ENCODE measurements at places on chromosomes 6 and 20. TPM values are rescaled to one million over a fixed set of nuclear protein-coding genes. Genes with fewer than 3 reads are reported as not detected.

DNA sequence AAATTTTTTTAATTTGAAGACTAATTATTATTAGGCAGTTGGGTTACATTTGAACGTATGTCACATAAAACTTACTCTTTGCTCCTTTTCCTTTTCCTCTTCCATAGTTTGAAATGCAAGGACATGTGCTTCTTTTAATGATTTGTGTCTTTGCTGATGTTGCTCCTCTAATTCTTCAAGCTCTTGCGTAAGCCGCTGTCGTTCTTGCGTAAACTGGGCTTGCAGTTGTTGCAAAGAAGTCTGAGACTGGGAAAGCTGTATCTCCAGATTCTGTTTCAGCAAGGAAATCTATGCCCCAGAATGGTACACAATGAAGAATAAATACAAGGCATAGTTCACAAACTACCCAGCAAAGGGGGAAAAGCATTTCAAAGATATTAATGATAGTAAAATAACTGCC is 45.1 kb upstream of the MCM9 start:
- no peak overlapping the region for H3K27ac ChIP-seq
- H3K4me3 ChIP-seq: no peak overlapping the region
- H3K36me3 ChIP-seq: no peaks in the 10 kb centered on the region
- no peak for DNase-seq

DNA sequence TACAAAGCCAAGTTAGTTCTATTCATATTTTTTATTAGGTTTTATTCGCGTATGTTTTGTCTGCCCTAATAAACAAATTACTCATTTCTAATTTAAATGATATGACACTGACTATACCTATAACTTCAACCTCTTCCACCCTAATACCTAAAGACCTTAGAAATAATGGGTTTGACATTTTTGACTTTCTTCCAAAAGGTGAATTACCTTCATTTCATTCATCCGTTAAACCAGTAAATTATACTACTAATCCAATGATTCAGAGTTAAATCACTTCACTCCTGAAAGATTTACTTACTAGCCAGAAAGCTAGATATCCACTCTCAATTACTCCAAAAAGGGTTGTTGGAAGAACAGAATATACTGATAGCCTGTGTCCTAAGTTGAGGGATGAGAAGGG is 5.2 kb downstream of the MRPS10 start:
- H3K27me3 ChIP-seq: no peaks in the 10 kb centered on the region
- peaks cover 6% of the 10 kb centered on the region for H3K4me1 ChIP-seq
- H3K27ac ChIP-seq: peak overlapping the region; percentile 15
- DNase-seq: no peak
- H3K36me3 ChIP-seq: peaks cover 20% of the 10 kb centered on the region

- no peak overlapping the region for H3K4me3 ChIP-seq
- peaks cover 5% of the 10 kb centered on the region for H3K4me1 ChIP-seq
- no peaks in the 10 kb centered on the region for H3K36me3 ChIP-seq
- H3K27me3 ChIP-seq: no peaks in the 10 kb centered on the region
- no peak for DNase-seq
- peak overlapping the region; percentile 27 for H3K27ac ChIP-seq
Observed at GRCh38 chr6:127855542-127856159, 45.2 kb downstream of the THEMIS start.

Gene SMLR1
- total RNA-seq: not detected

DNA sequence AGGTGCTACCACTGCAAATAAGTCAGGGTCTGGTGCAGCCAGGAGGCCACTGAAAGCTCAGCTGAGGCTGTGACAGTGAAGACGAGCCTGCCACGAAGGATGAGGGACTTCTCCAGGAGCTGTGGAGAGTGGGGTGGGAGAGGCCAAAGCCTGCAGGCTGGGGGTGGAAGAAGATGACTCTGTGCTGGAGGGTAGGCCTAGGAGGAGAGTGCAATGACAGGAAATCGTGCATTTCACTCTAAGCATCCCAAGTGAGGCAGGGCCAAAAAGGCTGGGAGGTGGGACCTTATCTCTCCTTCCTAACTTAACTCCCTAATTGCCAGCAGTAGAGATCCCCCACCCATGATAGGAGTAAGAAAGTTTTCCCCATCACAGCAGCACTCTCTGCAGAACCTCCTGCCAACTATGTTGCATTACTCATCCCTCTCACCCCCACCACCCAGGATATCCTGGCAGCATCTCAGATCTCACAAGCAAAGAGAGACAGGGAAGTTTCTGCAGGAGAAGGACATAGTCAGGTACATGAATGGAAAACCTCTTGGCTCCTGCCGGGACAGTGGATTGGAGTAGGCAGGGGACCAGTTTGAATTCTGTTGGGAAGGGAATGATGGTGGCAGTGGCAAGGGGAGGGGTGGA is 466.2 kb downstream of the CDH26 start:
- no peak overlapping the region for H3K27ac ChIP-seq
- no peak overlapping the region for H3K4me3 ChIP-seq
- H3K36me3 ChIP-seq: no peaks in the 10 kb centered on the region
- H3K27me3 ChIP-seq: no peaks in the 10 kb centered on the region
- no peaks in the 10 kb centered on the region for H3K4me1 ChIP-seq

Gene COL9A3
- not detected for total RNA-seq

GRCh38 chr20:1427457-1428054 is 34.7 kb upstream of the FKBP1A start:
- no peak overlapping the region for H3K4me3 ChIP-seq
- DNase-seq: no peak
- H3K27me3 ChIP-seq: peaks cover 80% of the 10 kb centered on the region
- H3K36me3 ChIP-seq: peaks cover 2% of the 10 kb centered on the region

GRCh38 chr6:14717307-14717706 is 528.6 kb upstream of the JARID2 start:
- H3K36me3 ChIP-seq: peaks cover 4% of the 10 kb centered on the region
- H3K4me3 ChIP-seq: peak overlapping the region; percentile 57
- H3K4me1 ChIP-seq: peaks cover 44% of the 10 kb centered on the region
- peak overlapping the region; percentile 86 for H3K27ac ChIP-seq
- DNase-seq: peak; percentile 79

Gene PRKN
- total RNA-seq: not detected

Gene CCN6
- not detected for total RNA-seq

GRCh38 chr6:37308069-37308815 is 45.5 kb upstream of the RNF8 start:
- no peaks in the 10 kb centered on the region for H3K4me1 ChIP-seq
- no peak overlapping the region for H3K4me3 ChIP-seq
- DNase-seq: no peak
- peaks cover 16% of the 10 kb centered on the region for H3K36me3 ChIP-seq

Gene TM9SF4
- total RNA-seq: 57.9 TPM

Gene LZTS3
- 0.62 TPM for total RNA-seq

Gene TSBP1
- total RNA-seq: not detected

Gene PREP
- total RNA-seq: 61.0 TPM

- H3K27ac ChIP-seq: no peak overlapping the region
- H3K27me3 ChIP-seq: no peaks in the 10 kb centered on the region
- DNase-seq: no peak
- no peak overlapping the region for H3K4me3 ChIP-seq
- H3K4me1 ChIP-seq: no peaks in the 10 kb centered on the region
Observed at GRCh38 chr6:74248966-74249365, 553.0 kb downstream of the CD109 start.

- no peak overlapping the region for H3K27ac ChIP-seq
- H3K27me3 ChIP-seq: no peaks in the 10 kb centered on the region
- no peaks in the 10 kb centered on the region for H3K4me1 ChIP-seq
- no peak for DNase-seq
- H3K36me3 ChIP-seq: no peaks in the 10 kb centered on the region
Observed at GRCh38 chr6:19231878-19232561, 605.1 kb upstream of the ID4 start.

Gene HLA-DOA
- 0.86 TPM for total RNA-seq

GRCh38 chr6:7144872-7145584 is 37.3 kb downstream of the RREB1 start:
- no peaks in the 10 kb centered on the region for H3K27me3 ChIP-seq
- peaks cover 49% of the 10 kb centered on the region for H3K4me1 ChIP-seq
- H3K27ac ChIP-seq: peak overlapping the region; percentile 86
- peak overlapping the region; percentile 84 for H3K4me3 ChIP-seq

GRCh38 chr6:16545382-16545781 is 215.9 kb downstream of the ATXN1 start:
- peaks cover 14% of the 10 kb centered on the region for H3K4me1 ChIP-seq
- no peak overlapping the region for H3K27ac ChIP-seq
- DNase-seq: no peak
- H3K4me3 ChIP-seq: no peak overlapping the region
- peaks cover 4% of the 10 kb centered on the region for H3K36me3 ChIP-seq
- H3K27me3 ChIP-seq: no peaks in the 10 kb centered on the region

GRCh38 chr6:80094017-80094416 is 12.5 kb upstream of the BCKDHB start:
- peaks cover 33% of the 10 kb centered on the region for H3K27me3 ChIP-seq
- peaks cover 2% of the 10 kb centered on the region for H3K4me1 ChIP-seq
- no peak overlapping the region for H3K27ac ChIP-seq
- DNase-seq: no peak

- no peak for DNase-seq
- no peaks in the 10 kb centered on the region for H3K4me1 ChIP-seq
- H3K27ac ChIP-seq: no peak overlapping the region
- no peaks in the 10 kb centered on the region for H3K36me3 ChIP-seq
- H3K4me3 ChIP-seq: no peak overlapping the region
Observed at GRCh38 chr20:50674138-50674825, 17.1 kb downstream of the RIPOR3 start.

DNA sequence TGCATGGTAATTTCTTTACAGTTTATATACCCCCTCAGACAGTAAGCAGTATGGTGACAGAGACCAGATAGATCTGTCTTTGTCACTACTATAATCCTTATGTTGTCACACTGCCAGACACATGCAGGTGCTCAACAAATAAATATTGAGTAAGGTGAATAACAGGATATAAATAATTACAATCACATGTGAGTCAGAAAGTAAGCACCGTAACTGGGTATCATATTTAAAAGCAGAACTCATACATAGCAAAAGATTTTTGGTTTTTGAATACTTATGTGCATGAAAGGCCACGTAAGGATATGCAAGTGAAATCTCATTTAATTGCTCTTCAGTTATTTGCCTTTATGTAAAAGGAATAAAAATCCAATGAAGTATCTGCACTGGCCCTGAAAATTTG is 17.4 kb downstream of the CNBD2 start:
- DNase-seq: no peak
- H3K4me1 ChIP-seq: peaks cover 10% of the 10 kb centered on the region
- no peak overlapping the region for H3K27ac ChIP-seq
- H3K4me3 ChIP-seq: no peak overlapping the region
- H3K27me3 ChIP-seq: peaks cover 22% of the 10 kb centered on the region

GRCh38 chr6:11814819-11815218 is 36.2 kb upstream of the ADTRP start:
- no peak for DNase-seq
- H3K4me3 ChIP-seq: no peak overlapping the region
- no peaks in the 10 kb centered on the region for H3K4me1 ChIP-seq
- H3K36me3 ChIP-seq: no peaks in the 10 kb centered on the region
- no peaks in the 10 kb centered on the region for H3K27me3 ChIP-seq
- no peak overlapping the region for H3K27ac ChIP-seq

Gene CRISP3
- not detected for total RNA-seq

Gene BMP7
- total RNA-seq: not detected

DNA sequence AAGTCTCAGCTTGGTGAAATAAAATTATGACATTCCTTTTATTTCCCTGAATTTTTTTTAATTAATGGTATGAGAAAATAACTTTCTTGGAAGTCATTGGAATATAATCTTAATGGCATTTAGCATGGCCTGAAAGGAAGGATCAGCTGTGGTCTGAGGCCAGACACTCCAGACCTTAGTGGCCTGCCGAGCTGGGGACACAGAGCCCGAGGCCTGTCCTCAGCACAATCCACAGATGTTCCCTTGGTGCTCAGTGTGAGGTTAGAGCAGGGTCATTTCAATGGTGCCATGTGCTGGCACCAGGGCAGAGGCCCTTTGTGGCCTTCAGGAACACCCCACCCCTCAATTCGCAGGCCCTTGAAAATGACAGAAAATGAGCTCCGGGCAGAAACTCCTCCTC is 120.6 kb downstream of the ADGB start:
- H3K27me3 ChIP-seq: no peaks in the 10 kb centered on the region
- no peaks in the 10 kb centered on the region for H3K36me3 ChIP-seq
- H3K4me1 ChIP-seq: no peaks in the 10 kb centered on the region
- no peak overlapping the region for H3K4me3 ChIP-seq

Gene CALHM4
- not detected for total RNA-seq

- peaks cover under 1% of the 10 kb centered on the region for H3K4me1 ChIP-seq
- no peaks in the 10 kb centered on the region for H3K36me3 ChIP-seq
- peaks cover 49% of the 10 kb centered on the region for H3K27me3 ChIP-seq
- no peak overlapping the region for H3K27ac ChIP-seq
- no peak overlapping the region for H3K4me3 ChIP-seq
- no peak for DNase-seq
Observed at GRCh38 chr6:6730831-6731230, 142.3 kb downstream of the LY86 start.

DNA sequence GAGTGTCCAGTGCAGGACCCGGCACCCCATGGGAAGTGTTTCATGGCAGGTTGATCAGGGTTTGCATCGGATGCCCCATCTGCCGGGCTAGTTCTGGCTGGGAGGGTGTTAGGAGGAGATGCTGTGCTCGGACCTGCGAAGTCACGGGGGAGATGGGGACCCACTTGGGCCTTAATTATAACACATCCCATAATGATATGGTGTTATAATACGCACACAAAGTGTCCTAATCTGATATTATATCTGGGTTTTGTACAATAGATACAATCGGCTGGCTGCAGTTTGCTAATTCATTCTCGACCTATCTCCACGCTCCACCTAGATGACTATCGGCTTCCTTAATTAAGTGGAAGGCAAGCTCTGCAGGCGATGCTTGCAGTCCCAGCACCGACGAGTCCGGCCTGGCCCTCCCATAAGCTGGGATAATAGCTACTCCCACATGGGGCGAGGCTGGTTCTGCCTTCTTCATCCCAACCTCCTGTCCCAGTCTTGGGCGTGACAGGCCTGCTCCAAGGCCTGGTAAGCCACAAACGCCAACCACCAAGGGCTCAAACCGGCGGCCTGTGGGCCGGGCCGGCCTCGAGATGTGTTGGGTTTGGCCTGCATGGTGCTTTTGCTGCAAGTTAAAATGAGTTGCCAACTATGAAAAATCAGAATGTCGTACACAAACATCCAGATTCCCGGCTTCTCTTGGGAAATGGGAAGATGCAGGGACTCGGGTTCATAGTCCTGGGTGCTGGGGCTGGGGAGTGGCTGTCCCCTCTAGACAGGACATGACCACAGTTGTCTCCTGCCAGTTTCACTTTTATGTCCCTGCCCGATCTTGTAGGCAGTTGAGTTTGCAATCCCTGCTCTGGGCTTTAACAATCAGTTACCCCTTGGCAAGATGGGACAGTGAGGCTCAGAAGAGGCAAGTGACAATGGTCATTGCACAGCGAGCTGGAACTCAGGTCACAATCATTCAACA is 32.7 kb downstream of the CEBPB start:
- no peak overlapping the region for H3K4me3 ChIP-seq
- peaks cover 29% of the 10 kb centered on the region for H3K4me1 ChIP-seq
- H3K27me3 ChIP-seq: peaks cover 11% of the 10 kb centered on the region
- no peak for DNase-seq

All from natural killer cell treated with Interleukin-12 subunit alpha and Interleukin-12 subunit beta and Interleukin-15 and Interleukin-18, amount 100 ng/mL, for 72 hours (primary cell).